Activated T-cell treated with anti-CD3 and anti-CD28 coated beads, Interleukin-2, amount 50 U/mL, for 4 hours (primary cell): ENCODE measurements at places on chromosomes 4 and X. TPM values are rescaled to one million over a fixed set of nuclear protein-coding genes. Genes with fewer than 3 reads are reported as not detected.
A peak's percentile ranks its signal among the peaks of the same experiment; 100 is the strongest.

DNA sequence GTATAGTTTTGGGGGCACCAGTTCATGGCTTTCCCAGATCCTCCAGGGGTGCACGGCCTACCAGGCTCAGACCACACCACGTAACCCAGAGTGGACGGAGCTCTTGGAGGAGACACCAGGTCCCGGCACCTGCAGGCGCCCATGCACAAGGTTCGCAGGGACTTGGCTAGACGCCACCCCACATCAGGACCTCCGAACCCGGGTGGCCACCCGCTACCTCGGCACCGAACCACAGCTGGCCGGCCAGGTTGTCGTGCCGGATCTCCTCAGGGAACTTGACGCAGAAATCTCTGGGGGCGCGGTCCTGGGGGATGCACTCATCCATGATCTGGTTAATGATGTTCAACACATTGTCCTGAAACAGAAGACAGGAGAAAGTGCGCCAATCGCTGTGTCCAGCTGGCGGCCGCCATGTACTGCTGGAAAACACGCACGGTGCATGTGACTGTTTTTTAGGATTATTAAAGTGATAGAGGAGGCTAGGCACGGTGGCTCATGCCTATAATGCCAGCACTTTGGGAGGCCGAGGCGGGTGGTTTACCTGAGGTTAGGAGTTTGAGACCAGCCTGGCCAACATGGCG, 77.1 kb downstream of the ZFYVE28 start:
- no peak for DNase-seq

GRCh38 chrX:49842621-49843020, 13.5 kb downstream of the PAGE4 start:
- DNase-seq, result no peak

DNA sequence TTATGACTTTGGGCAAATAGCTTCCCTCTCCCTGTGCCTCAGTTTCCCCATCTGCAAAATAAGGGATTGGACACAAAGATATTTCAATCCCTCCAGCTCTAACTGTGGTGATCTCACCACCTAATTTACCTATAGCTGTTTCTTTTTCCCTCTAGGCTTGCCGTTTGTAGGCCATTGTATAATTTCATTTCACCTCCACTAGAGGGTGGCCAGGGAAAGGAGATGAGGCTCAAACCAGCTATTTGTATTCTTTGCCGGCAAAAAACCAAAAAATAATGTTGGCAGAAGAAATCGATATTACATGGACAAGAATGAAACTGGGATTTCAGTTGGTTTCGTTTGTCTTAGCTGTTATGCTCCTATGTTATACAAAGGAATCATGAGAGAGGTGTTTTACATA, 36.1 kb upstream of the DOCK11 start:
- no peak for DNase-seq

- no peak for DNase-seq
Measured at GRCh38 chrX:39063037-39063436, 261.8 kb downstream of the MID1IP1 start.

GRCh38 chr4:153344131-153345011, at the start of gene MND1:
TSS of gene MND1 (plus strand) at chr4:153344688. CDS start at chr4:153344738, 50 bp downstream.
- DNase-seq, result peak; percentile 92

DNA sequence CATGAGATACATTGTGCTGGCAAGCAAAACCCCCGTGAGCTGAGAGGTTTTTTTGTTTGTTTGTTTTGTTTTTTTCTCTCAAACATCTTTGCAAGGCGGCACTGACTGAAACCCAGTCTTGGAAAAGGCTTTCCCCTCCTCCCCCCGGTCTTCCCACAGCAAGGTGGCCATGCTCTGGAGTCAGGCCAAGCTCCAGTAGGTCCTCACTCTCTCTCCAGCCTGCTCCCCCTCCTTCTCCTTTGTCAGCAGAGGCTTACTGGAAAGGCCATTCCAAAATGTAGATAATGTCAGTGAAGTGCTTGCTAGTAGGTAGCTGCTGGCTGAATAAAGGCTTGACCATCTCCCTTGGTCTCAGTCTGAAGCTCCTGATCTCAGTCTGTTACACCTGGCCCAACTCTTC, 32.6 kb downstream of the FRMPD3 start:
- no peak for DNase-seq

DNA sequence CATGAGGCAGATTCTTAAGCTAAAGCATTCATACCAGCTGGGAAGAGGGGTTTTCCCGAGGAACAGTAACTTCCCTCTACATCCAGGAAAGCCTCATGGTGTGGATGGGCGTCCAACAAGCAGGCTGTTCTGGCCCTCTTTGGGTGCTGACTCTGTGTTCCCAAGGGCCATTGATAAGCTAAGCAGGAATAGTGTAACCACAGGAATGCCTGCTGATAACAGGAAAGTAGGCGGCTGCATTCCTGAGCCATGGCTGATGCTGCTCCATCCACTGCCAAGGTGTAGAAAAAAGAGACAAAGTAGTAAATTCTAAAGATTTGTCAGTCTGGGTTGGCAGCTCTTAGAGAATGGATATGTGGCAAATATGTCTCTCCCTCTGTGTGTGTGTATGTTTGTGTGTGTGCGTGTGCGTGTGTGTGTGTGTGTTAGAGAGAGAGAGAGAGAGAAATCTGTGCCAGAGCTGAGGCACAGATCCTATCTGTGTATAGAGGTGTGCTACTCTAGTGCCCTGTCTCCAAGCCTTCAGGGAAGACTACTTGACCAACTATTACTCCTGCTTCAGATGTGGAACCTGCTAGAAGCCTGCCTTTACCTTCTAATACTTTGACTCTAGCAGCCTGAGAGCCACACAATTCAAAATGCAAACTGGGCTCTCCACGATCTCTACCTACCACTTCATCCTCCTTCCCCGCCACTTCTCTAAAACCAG, 353.1 kb upstream of the NR3C2 start:
- no peak for DNase-seq

DNA sequence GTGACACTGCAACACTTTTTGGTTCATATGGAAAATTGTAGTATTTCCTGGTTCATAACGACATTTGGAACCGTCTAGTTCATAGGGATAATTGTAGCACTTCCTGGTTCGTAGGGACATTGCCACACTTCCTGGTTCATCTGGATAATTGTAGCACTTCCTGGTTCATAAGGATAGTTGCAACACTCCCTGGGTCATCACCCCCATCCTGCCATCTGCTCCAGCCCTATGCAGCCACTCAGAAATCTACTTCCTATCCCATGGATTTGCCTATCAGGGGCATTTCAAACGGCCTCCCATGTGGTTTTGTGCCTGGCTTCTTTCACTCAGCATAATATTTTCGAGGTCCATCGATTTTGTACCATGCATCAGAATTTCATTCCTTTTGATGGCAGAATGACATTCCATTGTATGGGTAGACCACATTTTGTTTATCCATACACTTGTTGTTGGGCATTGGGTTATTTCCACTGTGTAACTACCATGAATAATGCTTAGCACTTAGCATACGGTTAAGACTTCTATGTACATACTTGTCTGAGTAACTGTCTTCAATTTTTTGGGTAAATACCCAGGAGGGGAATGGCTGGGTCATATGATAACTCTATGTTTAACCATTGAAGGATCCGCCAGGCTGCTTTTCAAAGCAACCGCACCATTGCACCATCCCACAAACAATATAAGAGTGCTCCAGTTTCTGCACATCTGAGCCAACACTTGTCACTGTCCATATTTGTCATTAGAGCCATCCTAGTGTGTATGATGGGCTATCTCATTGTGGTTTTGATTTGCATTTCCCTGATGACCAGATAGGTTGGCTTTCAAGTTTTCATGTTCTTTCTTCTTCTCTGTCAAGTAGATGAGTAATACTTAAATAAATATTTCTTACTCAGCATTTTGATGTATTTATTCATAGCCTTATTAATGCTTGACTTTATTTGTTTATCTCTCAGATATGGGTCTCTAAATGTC, 58.3 kb upstream of the CD99 start:
- no peak for DNase-seq

DNA sequence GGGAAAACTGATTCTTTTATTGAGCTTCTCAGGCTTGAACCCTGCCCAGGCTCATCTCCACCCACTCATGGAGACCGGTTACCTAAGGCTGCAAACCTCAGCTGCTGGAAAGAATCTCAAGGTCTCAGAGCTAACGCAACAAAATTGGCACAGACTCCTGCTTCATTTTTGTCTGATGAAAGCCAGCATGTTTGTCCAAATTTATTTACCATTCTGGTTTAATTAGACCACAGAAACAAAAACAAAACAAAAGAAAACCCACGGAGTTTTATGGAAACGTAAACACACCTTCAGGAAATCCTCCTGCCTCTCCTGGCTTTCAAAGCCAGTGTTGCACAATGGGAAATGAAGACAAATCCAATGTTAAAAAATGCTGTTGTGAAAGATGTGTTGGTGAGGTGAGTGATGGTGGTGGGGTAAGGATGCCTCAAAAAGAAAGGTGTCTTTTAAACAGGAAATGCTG, 56.4 kb upstream of the PDLIM3 start:
- DNase-seq, result no peak

- no peak for DNase-seq
Measured at GRCh38 chr4:83810428-83810827, 274.5 kb downstream of the GPAT3 start.

DNA sequence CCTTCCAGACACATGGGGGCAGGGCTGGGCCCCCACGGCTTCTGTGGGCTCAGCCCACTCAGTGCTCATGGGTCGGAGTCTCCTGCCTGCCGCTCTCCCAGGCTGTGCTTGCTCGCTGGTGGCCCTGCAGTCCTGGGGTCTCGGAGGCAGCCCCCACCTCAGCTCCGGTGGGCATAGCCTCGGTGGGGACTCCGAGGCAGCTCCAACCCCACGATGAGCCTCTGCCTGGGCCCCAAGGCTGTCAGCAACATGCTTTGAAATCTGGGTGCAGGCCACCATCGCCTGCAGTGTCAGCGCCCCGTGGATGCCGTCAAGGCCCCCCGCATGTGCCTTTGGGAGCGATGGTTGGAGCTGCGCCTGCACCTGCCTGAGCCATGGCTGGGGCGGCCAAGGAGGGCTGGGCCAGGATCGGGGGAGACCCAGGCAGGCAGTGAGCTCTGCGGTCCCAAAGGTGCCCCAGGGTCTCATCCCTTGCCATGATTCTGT, 30.2 kb upstream of the SPON2 start:
- DNase-seq, result peak; percentile 3

- DNase-seq, result no peak
Measured at GRCh38 chr4:20984576-20984836, 284.2 kb downstream of the PACRGL start.

GRCh38 chr4:4555916-4556315, 14.1 kb upstream of the STX18 start:
- no peak for DNase-seq

DNA sequence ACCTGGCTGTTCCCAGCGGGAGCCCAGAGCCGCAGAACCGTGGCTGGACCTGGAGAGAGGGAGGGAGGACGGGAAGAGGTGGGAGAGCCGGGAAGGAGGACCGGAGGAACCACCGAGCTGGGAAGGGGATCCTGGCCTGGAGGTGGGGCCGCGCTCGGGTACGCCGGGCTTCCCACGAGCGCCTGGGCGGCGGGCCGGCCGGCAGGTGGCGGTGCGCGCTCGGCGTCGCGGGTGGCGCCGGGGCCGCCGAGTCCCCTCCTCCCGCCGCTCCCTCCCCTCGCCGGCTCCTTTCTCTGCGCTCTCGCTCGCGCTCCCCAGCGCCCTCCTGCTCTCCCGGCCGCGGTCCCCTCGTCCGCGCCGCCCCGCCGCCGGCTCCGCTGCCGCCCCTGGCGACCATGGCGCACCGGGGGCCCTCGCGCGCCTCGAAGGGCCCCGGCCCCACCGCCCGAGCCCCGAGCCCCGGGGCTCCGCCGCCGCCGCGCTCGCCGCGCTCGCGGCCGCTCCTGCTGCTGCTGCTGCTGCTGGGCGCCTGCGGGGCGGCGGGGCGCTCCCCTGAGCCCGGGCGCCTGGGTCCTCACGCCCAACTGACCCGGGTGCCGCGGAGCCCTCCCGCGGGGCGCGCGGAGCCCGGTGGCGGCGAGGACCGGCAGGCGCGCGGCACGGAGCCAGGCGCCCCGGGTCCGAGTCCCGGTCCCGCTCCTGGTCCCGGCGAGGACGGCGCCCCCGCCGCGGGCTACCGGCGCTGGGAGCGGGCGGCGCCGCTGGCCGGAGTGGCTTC, at the start of gene SORCS2:
SORCS2 (plus strand) TSS at position 287 of the 778 bp plus-strand sequence.
- DNase-seq, result peak; percentile 26

GRCh38 chrX:9845578-9845952, 59.3 kb downstream of the SHROOM2 start:
- DNase-seq, result no peak

GRCh38 chr4:24643774-24644520, 59.6 kb upstream of the DHX15 start:
- no peak for DNase-seq

DNA sequence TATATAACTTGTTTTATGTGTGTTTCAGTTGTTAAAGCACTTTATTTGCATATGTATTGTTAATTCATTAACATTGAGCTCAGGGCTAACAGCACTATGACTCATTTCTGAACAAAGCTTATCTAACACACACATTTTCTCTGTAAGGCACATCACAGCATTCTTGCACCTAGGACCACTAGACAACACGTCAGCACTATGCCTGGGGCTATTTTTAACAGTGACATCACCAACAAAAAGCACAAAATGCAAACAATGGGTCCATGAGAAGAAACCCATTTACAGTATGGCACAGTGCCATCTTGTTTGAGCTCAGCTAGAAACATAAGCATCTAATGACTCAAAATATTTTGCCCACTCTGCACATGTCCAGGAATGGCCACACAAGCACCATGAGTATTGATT, 124.4 kb downstream of the RELL1 start:
- no peak for DNase-seq

GRCh38 chrX:39052751-39053150, 251.5 kb downstream of the MID1IP1 start:
- no peak for DNase-seq

- no peak for DNase-seq
Measured at GRCh38 chr4:81562093-81562492, 90.4 kb upstream of the RASGEF1B start.

DNA sequence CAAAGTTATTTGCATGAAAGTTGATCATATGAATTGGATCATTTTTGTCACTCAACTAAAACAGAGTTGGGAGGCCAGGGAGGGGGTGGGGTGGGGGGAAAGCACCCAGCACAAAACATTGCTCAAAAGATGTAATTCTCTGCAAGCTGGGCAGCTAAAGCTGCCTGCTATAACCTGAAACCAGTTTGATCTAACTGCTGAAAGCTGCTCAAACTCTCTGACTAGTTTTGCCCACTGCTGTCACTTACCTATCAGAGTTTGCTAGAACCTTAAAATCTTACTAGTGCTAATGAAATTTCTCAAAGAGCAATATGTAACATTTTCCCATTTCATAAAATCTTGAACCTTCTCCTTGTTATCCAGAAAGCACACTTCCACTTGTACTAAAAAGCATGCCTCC, 10.4 kb downstream of the CXCL8 start:
- no peak for DNase-seq

DNA sequence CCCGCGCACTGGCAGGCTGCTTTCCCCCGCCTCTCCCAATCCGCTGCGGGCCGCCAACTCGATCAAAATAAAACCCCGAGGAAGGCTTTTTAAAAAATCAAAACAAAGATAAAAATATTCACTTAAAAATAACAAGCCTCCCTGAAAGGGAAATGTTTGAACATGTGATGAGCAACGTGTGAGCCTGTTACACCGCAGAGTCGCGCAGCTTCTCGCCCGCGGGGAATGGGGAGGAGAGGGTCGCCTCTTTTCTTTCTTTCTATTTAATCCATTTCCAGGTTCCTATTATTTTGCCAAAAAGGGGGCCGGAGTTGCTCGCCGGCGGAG, 326.0 kb upstream of the F9 start:
- no peak for DNase-seq

SPANXN3 gene
- not detected for total RNA-seq

ZFYVE28 gene
- total RNA-seq, result 7.1 TPM

LNX1 gene
- total RNA-seq, result 0.05 TPM

RASSF6 gene
- not detected for total RNA-seq

MAGEA2B gene
- total RNA-seq, result not detected

TMEM154 gene
- total RNA-seq, result 5.6 TPM

CXCL9 gene
- 65.1 TPM for total RNA-seq

HSD17B13 gene
- total RNA-seq, result not detected

DCLK2 gene
- total RNA-seq, result 0.08 TPM
